GM20000 (cell line): ENCODE measurements at places on chromosomes 5 and 9.

DNA sequence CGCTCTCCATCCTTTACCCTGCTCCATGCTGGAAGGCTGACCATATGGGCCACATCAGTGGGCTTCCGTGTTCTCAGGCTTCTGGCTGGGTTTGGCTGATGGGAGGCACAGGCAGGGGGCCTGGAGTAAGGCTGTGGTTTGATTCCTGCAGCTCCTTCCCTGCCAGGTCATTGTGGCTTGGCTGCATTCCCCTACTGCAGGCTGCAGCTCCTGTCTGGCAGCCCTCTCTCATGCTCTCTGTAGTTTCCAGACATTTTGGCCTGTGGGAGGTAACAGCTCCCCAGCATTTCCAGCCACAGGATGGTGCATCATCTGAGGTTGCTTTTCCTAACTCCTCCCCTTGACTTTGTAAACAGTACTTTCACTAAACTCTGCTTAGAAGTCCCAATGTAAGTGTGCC lies 102.0 kb upstream of the PTPN3 start:
- no peak for DNase-seq

- DNase-seq, result no peak
Measured at GRCh38 chr9:129946246-129946995, 96.6 kb downstream of the FNBP1 start.

- peak; percentile 22 for DNase-seq
Measured at GRCh38 chr9:114898741-114899140, 31.6 kb downstream of the TNFSF8 start.

DNA sequence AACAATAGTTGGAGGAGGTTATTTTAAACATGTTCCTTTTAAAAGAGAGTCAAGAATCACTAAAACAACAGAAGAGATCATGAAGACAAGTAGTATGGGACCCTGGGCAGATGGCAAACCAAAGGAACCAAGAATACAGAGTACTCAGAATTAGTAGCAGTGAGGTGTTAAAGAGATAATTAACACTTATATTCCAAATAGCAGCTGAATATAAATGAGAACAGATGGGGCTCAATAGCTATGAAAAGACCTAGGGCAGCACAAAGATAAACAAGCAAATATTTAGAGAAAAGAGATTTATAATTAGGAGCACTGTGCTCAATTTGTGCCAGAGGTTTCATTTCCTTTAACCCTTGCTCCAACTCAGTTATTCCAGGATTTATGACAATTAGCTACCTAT lies 159.1 kb downstream of the FAM114A2 start:
- no peak for DNase-seq

- no peak for DNase-seq
Measured at GRCh38 chr5:144183254-144183889, 12.7 kb downstream of the KCTD16 start.

- peak; percentile 85 for DNase-seq
Measured at GRCh38 chr9:136671646-136672430, 9.1 kb downstream of the EGFL7 start.

GRCh38 chr5:179430193-179431175 lies 85.2 kb upstream of the ADAMTS2 start:
- no peak for DNase-seq

DNA sequence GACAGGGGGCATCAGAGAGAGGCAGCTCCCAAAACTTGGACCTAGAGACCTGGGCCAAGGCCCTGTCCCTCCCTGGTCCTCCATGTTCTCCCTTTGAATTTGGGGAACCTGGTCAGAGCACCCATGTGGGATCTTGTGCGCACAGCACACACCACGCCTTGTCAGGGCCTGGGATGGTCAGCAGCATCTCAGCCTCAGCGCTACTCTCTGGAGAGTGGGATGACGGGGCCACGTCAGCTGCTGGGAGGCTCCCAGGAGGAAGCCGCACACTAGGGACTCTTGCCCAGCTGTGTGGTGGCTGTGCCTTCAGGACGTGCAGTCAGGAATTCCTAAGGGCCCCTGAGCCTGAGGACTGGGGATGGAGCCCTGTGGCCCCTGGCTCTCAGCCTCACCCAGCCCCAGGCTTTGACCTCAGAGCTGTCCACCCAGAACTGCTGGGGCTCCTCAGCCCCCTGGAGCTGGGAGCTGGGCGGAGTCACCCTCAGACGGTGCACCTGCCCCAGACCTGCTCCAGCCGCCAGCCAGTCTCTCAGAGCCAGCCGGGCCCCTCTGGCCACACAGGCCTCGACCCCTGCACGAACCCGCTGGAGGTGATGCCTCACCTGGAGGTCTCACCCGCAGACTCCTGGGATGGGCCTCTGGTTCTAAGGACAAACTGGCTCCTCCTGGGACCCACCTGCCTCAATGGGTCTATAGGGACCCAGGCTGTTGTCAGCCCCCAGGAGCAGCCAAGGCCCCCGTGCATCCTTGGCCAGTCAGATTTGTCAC lies 38.3 kb upstream of the EGFL7 start:
- DNase-seq, result no peak

DNA sequence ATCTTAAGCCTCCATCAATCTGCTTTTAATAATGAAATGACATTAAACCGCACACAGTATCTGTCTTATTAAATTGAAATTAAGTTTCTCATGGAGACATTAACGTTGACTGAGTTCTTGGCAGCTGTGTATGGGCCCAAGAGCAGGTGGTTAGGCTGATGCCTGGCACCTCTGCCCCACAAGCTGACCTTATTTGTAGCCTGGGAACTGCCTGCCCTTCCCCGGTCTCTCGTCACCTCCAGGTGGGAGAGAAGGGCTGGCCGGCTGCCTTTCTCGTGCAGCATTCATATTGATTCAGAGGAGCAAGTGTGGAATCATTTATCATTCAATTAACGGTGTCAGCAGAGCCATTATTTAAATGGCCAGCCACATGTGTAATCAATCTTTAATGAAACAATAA lies 53.0 kb upstream of the FCN1 start:
- no peak for DNase-seq

DNA sequence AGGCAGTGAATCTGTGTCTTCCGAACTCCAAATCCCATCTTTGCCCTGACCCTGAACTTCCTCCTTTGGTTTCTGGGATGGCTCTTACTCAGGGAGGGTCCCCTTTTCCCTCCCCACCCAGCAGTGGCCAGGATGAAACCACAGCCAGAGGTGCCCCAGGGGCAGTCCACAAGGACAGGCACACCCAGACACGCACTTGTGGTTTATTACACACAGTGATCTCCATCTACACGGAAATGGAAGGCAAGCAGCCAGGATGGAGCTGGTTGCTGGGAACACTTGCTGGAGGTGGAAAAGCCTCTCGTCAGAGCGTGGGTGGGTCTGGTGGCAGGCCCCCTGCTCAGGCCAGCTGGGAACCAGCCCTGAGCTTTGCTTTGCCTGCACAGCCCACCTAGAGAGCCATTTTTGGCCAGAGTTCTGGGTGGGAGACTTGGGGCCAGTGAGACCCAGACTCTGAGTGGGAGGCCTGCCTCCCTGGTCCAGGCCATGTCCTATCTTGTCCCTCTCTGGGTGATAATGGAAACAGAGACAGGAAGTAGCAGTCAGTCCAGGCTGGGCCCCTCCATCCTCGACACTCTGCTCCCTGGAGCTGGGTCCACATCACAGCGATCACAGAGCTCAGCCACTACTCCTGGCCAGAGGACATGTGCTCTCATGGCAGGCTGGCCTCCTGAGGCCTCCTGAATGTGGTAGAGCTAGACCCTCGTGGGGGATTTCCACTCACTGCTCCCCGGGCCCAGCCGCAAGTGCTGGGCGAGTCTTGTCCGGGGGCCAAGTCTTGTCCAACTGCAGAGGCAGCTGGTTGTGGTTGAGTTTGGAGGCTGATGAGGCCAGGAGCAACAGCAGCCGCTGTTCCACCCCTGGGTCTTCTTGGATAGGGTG lies 5.1 kb upstream of the PHYKPL start:
- no peak for DNase-seq

GRCh38 chr5:179345433-179346321 lies at the start of gene ADAMTS2:
Gene ADAMTS2 (minus strand): TSS chr5:179345461. CDS start chr5:179345328, 133 bp downstream.
- DNase-seq, result no peak

- DNase-seq, result no peak
Measured at GRCh38 chr9:127569886-127570401, 42.1 kb upstream of the STXBP1 start.

DNA sequence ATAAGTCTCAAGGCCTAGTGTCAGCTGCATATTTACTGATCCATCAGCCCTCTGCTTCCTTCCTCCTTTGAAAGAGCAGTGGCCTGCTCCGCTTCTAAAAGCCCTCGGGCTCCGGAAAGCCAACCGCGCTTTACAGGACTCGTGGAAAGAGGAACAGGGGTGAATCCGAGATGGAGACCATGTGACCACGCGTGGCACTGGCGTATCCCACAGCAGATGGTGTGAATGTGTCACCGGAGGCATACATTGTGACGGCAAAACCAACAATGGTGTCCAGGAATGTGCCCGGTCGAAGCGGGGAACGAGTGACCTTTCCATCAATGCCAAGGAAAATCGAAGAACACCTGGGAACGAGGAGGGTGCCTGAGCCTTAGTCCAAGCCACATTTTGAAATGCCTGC lies 484.6 kb downstream of the SPATA31A7 start:
- no peak for DNase-seq

- DNase-seq, result no peak
Measured at GRCh38 chr5:136840601-136841000, 475.3 kb upstream of the TRPC7 start.

DNA sequence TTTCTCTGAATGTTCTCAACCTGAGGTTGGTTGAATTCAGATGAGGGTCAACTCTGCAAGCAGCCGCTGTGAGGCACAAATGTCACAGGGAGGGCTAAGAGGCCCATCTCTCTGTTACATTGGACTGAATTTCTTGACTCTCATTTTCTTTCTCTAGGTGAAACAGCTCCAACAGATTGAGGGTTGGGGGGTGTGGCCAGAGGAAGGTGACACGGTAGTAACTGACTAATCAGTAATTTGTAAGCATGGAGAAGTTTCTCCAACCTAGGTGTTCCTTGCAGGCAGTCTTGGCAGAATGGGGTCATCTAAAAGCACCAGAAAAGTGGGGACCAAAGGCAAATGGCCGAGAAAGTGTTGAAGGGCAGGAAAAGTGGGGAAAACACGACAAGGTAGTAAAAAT lies 16.8 kb downstream of the CCT5 start:
- no peak for DNase-seq

DNA sequence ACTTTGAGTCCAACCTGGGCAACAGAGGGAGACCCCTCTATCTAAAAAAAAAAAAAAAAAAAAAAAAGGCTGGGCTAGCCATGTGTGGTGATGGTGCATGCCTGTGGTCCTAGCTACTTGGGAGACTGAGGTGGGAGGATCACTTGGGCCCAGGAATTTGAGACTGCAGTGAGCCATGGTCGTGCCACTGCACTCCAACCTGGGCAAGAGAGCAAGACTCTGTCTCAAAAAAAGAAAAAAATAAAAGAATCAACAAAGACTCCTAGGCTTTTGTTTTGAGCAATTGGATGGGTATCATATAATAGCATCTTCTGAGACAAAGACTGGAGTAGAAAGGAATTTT lies 481.7 kb upstream of the PAPPA start:
- no peak for DNase-seq
